GM12864 (cell line): ENCODE measurements at places on chromosomes 11 and 22.
A peak's percentile ranks its signal among the peaks of the same experiment; 100 is the strongest.

GRCh38 chr11:10875430-10876021 is 17.7 kb upstream of the ZBED5 start:
- no peak for DNase-seq

DNA sequence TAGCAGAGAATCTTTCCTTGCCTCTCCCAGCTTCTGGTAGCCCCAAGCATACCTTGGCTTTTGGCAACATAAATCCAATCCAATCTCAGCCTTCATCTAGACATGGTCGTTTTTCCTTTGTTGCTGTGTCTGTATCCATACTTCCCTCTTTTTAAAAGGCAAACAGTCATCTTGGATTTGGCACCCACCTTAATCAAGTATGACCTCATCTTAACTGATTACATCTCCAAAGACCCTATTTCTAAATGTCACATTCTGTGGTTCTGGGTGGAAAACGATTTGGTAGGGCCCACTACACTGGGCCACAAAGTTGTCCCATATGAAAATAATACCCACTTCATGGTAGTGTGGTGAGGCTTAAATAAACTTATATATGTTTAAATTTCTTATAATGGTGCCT is 852 bp downstream of the BUD13 start:
- DNase-seq = no peak

GRCh38 chr11:130261571-130261970 is 53.1 kb downstream of the ZBTB44 start:
- no peak for DNase-seq

GRCh38 chr11:5229796-5230195 is 2.9 kb upstream of the HBB start:
- no peak for DNase-seq

DNA sequence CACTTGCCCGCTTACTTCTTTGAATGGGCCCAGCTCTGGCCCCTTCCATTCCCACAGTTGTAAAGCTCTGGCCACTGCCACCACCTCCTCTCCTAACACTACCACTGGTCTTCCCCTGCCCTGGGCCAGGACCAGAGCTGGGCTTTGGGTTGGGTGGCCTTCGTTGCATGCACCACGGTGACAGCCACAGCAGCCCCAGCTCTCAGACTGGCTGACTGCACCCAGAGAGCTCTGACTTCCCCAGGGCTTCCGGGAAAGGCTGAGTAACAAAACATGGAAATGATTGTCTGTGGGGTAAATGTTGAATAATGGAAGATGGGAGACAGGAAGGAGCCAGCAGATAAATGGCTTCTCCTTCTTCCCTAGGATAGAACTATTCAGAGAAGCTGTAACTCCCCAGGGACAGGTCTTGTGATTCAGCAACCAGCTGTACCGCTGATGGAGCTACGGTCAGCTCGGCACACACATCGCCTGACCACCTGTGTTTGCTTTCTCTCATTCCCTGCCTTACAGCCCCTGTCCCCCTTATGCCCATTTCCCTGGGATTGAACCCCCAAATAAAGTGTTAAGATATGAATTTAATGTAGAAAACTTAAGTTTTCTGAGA is 27.6 kb downstream of the SCN4B start:
- DNase-seq = no peak

DNA sequence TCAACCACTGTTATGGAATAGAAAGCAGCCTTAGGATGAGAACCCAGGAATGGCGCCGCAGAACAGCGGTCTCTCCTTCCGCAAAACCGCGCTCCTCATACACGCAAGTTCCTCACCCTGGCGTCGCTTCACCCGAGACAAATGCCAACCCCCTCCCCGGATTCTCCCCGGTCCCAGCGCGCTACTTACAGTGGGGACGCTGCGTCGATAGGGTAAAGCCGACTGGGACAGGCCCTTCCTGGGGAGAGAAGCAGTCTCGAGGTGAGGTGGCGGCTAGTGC is 287 bp downstream of the RPS13 start:
- no peak for DNase-seq

GRCh38 chr11:29485641-29486040 is 531.2 kb downstream of the KCNA4 start:
- no peak for DNase-seq

- DNase-seq = no peak
Measured at GRCh38 chr22:41340357-41340756, 39.0 kb downstream of the ZC3H7B start.

DNA sequence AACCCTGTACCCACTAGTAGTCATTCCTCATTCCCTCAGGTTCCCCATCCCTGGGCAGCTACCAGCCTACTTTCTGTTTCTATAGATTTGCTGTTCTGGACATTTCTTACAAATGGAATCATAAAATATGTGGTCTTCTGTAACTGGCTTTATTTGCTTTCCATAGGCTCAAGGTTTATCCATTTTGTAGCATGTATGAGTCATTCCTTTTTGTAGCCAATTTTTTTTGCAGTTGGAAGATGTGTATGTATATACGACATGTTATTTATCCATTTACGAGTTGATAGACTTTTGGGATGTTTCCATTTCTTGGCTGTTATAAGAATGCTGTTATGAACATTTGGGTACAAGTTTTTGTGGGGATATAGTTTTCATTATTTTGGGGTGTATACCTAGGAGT is 130.6 kb downstream of the WNT11 start:
- no peak for DNase-seq

GRCh38 chr22:39468487-39469325 is 11.9 kb downstream of the MGAT3 start:
- DNase-seq = no peak

GRCh38 chr11:33920838-33921613 is 29.1 kb upstream of the LMO2 start:
- peak; percentile 82 for DNase-seq

GRCh38 chr11:2132246-2132645 is 6.9 kb downstream of the IGF2 start:
- no peak for DNase-seq

GRCh38 chr11:67288452-67289225 is 464 bp upstream of the ANKRD13D start:
- DNase-seq = peak; percentile 73

- DNase-seq = peak; percentile 5
Measured at GRCh38 chr11:17855531-17856290, 121.1 kb downstream of the KCNC1 start.

- DNase-seq = no peak
Measured at GRCh38 chr11:112481893-112482292, 221.2 kb upstream of the PLET1 start.

DNA sequence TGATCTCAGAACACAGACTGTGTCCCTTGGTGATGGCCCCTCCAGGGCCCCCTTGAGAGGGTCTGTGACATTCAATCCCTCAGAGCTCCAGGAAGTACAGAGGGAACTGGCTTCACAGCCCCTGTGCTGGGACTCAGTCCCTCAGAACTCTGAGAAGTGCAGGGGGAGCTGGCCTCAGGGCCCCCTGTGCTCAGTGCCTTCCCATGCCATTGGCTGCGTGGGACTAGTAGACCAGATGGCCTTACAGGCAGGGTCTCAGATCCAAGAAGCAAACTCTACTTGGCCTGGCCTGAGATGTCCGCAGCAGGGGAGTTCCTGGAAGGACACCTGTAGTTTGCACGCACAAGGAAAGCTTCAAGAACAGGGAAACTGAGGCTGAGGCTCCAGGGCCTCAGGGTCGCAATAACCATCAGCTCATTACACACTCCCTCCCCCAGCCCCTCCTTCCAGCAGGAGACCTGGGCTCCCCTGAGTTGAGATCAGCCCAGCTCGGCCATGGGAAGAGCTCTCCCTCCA is 138.4 kb downstream of the BRD1 start:
- DNase-seq = no peak

DNA sequence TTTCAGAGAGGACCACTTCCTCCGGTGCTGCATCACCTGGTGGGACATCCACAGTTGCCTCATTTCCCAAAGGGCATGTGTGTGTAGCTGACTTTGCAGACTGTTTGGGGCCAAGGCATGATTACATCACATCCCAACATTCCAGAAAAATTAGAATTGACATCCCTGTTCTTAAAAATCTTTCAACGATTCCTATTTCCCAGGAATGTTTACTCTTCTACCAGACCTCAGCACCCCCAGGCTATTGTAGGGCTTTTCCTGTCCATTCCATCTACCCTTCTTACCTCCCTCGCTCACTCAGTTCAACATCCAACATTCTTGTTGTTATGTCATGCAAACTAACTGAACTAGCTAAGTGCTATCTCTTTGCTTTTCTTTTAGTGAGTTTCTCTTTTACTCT is 37.3 kb downstream of the PIWIL4 start:
- DNase-seq = no peak

GRCh38 chr11:66866511-66866986 is 9.7 kb downstream of the LRFN4 start:
- DNase-seq = no peak

DNA sequence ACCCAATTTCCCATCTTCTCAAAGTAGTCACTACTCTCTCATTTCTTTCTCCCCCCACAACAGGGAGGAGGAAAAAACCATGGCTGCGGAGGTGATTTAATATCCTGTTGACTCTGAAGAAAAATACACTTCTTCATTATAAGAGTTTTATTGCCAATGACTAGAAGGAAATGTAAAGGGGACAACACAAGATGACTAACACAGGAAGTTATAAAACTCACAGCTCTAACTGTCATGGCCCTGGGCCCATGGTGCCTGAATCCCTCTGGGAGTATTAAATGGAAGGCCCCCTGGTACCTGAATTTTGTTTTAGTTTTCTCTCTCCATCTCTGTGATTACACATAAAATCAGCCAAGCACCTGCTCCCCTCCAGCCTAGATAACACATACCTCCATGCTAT is 352.8 kb upstream of the FAT3 start:
- no peak for DNase-seq

- DNase-seq = no peak
Measured at GRCh38 chr11:69508974-69509373, 27.5 kb downstream of the LINC01488 start.

DNA sequence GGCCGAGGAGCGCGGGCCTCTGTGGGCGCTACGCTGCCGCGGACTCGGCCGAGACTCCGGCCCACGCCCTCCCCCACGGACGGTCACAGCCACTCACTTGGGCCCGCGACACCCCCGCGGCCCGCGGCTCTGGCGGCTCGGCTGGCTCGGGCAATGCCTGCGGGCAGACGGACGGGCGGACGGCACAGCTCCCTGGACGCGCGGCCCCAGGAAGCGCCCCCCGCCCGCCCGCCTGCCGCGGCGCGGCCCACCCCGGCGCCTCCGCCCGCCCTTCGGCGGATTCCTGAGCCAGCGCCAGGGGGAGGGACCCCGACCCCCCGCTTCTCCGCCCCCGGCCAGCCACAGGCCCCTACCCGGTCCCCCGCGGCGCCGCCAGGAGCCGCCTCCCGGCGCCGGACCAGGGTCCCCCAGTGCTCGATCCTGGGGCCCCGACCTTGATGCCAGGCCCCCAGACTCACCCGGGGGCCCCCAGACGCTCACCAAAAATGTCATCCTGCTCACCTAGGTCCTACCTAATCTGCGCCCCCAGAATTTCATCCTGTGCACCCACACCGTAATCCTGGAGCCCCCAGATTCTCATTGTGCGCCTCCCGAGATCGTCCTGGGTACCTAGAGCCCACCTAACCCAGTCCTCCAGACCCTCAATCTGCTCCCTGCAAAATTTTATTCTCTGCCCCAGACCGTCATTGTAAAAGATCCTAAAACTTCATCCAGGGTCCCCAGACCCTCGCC is at the start of gene EFEMP2:
EFEMP2 (minus strand) TSS at position 215 of the 732 bp plus-strand sequence. CDS start 446 bp downstream, outside the sequence.
- DNase-seq = no peak

- DNase-seq = no peak
Measured at GRCh38 chr11:120575461-120575860, 63.9 kb downstream of the GRIK4 start.
